ENCODE measurements at places on chromosomes 1 and 21. TPM values are rescaled to one million over a fixed set of nuclear protein-coding genes. Genes with fewer than 3 reads are reported as not detected.

DNA sequence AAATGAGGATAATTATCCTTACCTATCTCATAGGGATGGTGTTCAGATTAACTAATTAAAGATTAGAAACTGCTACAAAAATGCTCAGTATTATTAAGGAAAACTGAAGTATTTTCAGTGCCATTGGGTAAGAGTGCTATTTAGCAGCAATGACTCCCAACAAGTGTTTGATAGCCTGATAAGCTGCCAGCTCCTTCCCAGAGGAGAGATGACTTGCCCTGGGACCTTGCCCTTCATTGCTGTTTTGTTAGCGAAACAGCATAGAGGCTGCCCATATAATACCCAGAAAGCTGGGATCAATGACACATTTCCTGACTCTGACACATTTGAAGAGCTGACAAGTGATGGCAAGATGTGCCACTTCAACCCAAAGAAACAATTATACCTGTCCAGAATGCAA, 592.2 kb downstream of the ADGRL2 start:
- H3K36me3 ChIP-seq, result no peaks in the 10 kb centered on the region
- H3K27me3 ChIP-seq, result no peaks in the 10 kb centered on the region
- no peak overlapping the region for H3K27ac ChIP-seq
- H3K4me3 ChIP-seq, result no peak overlapping the region

Gene KRTAP12-2
- total RNA-seq, result not detected

Gene SYF2
- total RNA-seq, result 28.2 TPM

GRCh38 chr1:159121526-159121925, 45.0 kb upstream of the AIM2 start:
- no peak overlapping the region for H3K27ac ChIP-seq
- DNase-seq, result no peak
- no peaks in the 10 kb centered on the region for H3K36me3 ChIP-seq
- peaks cover 68% of the 10 kb centered on the region for H3K27me3 ChIP-seq

GRCh38 chr1:182877842-182878241, 38.7 kb downstream of the DHX9 start:
- no peaks in the 10 kb centered on the region for H3K4me1 ChIP-seq
- H3K27ac ChIP-seq, result no peak overlapping the region
- no peaks in the 10 kb centered on the region for H3K27me3 ChIP-seq
- no peak for DNase-seq

DNA sequence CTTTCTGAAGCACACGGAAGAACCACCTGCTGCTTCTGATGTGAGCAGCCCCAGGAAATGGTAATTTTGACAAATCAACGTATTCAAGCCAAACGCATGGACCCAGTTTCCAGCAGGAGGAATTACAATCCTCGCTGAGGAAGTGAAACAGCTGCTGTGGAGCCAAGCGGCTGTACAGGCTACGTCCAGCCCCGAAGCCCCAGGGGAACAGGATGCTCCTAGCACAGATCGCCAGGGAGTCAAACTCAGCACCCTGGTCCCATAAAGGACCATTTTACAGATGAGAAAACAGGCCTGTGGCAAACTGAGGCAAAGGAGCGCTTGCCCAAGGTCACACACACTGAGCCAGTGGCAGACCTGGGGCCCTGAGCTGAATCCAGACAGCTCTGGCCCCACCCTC, 108.0 kb downstream of the PTPRU start:
- no peak for DNase-seq
- H3K36me3 ChIP-seq, result no peaks in the 10 kb centered on the region
- H3K27me3 ChIP-seq, result peaks cover 90% of the 10 kb centered on the region
- H3K4me1 ChIP-seq, result no peaks in the 10 kb centered on the region
- H3K27ac ChIP-seq, result no peak overlapping the region

Gene ADGRL4
- total RNA-seq, result not detected

DNA sequence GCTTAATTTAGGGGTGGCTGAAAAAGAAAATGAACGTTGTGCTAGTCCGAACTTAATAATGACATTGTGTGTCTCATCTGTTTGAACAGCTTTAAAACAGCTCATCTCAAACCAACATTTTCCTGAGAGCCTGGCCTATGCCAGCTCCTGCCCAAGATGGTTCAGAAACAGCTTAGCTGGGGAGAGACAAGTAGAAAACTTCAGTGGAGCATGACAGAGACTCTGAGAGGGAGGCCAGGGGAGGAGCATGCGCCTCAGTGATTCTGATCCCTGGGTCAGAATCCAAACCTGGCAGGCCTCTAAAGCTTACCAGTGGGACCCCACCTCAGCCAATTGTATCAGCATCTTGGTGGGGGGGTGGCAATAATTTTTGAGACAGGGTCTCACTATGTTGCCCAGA, 99.3 kb downstream of the TAS1R2 start:
- no peaks in the 10 kb centered on the region for H3K4me1 ChIP-seq
- no peak overlapping the region for H3K27ac ChIP-seq
- no peak overlapping the region for H3K4me3 ChIP-seq
- peaks cover 68% of the 10 kb centered on the region for H3K27me3 ChIP-seq

Gene C1QTNF12
- total RNA-seq, result 2.0 TPM

- H3K27ac ChIP-seq, result no peak overlapping the region
- H3K4me1 ChIP-seq, result no peaks in the 10 kb centered on the region
- DNase-seq, result no peak
- no peak overlapping the region for H3K4me3 ChIP-seq
Measured at GRCh38 chr1:205147191-205147835, 25.5 kb upstream of the RBBP5 start.

DNA sequence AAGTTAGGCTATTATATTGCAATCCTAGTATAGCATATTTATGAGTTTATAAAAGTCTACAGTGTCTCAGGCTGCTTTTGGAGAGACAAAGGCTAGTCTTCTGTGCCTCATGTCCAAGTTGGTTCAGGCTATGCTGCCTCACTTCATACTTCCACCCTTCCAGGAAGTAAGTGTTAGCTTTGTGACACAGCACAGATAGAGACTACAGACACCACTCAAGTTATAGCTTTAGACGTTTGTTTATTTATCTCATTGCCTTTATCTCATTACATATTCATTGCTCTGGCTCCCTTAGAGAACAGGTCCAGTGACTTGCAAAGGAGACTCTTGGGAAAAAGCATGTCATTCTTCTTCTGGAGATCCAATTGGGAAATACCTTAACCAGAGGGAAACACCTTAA, 22.6 kb upstream of the GBP4 start:
- no peaks in the 10 kb centered on the region for H3K36me3 ChIP-seq
- H3K4me3 ChIP-seq, result no peak overlapping the region
- no peaks in the 10 kb centered on the region for H3K27me3 ChIP-seq
- no peaks in the 10 kb centered on the region for H3K4me1 ChIP-seq
- no peak overlapping the region for H3K27ac ChIP-seq

DNA sequence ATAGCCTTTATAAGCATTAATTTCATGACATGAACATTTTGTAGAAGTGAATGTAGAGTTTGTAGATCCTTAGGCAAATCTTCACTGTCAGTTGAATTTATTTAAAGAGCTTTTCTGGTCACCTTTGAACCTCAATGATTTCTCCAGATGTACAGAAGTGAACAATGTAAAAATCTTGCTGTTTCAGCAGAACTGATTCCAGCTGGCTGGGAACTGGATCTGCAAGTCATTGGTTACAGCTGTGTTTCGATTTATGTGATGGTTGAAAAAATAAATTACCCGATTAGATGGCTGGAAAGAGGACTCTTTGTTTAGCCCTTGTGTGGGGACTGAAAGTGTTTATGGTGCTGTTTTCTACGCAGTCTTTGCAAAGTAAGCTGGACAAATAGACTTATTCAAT, 849.8 kb downstream of the USP25 start:
- H3K27me3 ChIP-seq, result no peaks in the 10 kb centered on the region
- H3K36me3 ChIP-seq, result no peaks in the 10 kb centered on the region
- no peak for DNase-seq
- H3K4me1 ChIP-seq, result peaks cover 14% of the 10 kb centered on the region

Measured in Calu3 (cell line).